Neural crest cell (in vitro differentiated cells): ENCODE measurements at places on chromosomes 16 and 17.

GRCh38 chr17:58591455-58591854, 77.0 kb upstream of the MTMR4 start:
- DNase-seq = no peak

- no peak for DNase-seq
These were observed 1.6 kb upstream of the ETV4 start for GRCh38 chr17:43547659-43548256.

DNA sequence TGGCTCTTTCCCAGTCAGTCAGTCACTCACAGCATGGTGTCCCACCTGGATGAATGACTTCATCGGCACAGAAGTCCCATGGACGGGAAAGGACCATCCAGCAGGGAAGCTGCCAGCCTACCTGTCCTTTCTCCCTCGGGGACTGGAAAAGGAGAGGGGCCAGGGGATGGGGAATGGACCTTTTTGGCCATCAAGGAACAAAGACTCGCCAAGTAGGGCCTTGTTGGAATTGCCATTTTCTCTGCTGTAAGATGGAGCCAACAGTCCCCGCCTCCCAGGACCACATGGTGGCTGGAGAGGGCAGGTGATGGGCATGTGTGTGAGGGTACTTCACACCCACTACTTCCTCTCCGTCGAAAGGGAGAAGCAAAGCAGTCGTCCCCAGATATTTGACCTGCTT, 67.8 kb upstream of the LHX1 start:
- DNase-seq = no peak

GRCh38 chr16:51359141-51359955, 208.3 kb upstream of the SALL1 start:
- DNase-seq = peak; percentile 34

DNA sequence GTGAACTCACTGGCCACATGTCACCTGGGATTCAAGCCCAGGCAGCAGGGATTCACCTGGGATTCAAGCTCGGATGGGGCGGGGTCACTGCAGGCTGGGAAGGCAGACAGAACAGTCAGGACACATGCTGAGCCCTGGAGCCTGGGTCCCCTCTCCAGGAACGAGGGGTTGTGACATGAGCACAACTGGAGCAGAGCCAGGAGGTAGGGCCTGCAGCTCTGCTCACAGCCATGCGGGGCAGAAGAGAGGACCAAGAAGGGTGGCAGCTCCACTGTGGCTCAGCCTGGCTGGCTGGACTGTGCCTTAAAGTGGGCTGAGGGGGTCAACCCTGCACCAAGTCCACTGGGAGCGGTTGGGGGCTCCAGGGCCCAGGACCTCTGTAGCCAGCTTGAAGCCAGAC, 150.1 kb downstream of the RAB11FIP4 start:
- no peak for DNase-seq

DNA sequence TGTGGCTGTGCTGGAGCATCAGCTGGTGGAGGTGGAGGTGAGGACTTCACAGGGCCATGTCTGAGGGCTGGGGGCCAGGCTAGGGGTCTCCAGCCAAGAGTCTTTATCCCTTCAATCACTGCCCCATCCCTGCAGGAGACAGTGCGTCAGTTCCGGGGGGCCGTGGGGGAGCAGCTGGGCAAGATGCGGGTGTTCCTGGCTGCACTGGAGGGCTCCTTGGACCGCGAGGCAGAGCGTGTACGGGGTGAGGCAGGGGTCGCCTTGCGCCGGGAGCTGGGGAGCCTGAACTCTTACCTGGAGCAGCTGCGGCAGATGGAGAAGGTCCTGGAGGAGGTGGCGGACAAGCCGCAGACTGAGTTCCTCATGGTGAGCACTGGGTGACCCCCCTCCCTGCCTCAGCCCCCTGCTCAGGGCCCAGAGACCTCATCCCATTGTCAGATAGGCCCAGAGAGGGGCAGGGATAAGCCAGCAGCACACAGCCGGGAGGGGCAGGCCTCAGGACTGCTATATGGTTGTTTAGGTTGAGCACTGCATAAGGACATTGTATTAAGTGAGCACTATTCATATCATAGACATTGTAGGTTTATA, 2.3 kb upstream of the PYDC1 start:
- no peak for DNase-seq

GRCh38 chr17:42585353-42585752, 7.8 kb upstream of the PSMC3IP start:
- DNase-seq = no peak

DNA sequence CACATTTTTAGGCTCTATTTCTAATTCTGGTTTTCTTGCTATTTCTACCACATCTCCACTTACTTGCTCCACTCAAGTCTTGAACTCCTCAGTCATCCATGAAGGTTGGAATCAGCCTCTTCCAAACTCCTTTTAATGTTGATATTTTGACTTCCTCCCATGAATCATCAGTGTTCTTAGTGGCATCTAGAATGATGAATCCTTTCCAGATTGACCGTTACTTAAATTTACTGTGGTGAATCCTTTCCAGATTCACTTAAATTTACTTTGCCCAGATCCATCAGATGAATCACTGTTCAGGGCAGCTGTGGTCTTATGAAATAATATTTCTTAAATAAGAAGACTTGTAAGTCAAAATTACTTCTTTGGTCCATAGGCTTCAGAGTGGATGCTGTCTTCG, 32.4 kb downstream of the CLTC start:
- DNase-seq = no peak
